ENCODE measurements at places on chromosomes 12 and 14.

GRCh38 chr14:23382276-23382675 is 5.4 kb downstream of the CMTM5 start:
- no peak for DNase-seq

DNA sequence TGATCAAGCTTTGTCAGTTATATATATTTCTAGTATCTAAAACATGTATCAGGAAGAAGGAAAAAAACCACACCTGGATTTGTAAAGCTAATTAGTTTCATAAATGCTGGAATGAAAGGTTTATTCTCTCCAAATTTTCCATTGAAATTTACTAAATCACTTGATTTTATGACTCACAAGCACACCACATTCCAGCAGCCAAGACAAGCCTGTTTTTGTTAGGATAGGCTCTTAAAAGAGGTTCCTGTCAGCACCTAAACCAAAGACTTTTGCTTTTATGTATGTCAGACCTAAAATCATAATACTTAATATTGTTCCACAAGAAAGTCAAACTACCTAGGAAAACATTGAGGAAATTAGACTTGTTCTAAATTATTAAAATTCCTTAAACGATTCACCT is 85.3 kb upstream of the PAWR start:
- DNase-seq = no peak

DNA sequence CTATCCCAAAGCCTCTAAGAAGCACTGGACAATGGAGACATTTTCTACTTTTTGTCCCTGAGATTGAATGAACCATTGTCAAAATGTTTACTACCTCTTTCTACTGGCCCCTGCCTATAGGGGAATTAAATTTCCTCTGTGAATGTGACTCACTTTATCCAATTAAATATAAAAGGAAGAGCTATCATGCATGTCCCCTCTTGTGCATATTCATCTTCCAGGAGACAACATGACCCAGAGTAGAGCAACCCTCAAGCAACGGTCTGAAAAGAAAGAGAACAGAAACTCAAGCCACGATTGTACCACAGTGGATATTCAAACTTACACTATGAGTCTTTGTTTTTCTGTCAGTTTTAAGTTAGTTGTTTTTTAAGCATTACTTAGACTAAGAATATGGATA is 938.4 kb upstream of the ATXN7L3B start:
- DNase-seq = no peak

- peak; percentile 77 for DNase-seq
Observed at GRCh38 chr12:124917135-124917840, 2.8 kb upstream of the UBC start.

DNA sequence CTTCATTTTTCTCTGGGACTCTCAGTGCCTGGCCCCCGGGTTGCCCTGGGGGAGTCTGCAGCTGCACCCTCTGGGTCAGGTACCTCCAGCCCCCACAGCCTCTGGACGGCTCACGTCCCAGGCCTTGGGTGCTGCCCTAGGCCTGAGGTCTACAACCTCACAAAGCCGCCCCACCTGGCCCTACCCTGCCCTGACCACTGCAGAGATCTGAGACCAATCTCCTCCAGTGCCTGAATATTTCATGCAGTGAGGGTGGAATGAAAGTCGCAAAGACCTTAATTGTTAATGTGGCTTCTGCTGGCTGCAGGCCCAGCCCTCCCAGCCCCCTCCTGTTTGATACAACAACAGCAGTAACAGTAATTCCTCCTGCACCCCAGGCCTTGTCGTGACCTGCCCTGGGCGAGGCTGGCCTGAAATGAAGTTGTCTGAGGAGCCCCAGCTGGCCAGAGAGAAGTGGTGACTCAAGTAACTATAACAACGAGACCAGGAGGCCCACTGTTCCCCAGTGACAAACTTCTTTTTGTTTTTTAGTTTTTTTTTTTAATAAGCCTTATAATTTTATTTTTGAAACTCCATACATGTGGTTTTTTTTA is 8.8 kb upstream of the CCDC85C start:
- DNase-seq = no peak

DNA sequence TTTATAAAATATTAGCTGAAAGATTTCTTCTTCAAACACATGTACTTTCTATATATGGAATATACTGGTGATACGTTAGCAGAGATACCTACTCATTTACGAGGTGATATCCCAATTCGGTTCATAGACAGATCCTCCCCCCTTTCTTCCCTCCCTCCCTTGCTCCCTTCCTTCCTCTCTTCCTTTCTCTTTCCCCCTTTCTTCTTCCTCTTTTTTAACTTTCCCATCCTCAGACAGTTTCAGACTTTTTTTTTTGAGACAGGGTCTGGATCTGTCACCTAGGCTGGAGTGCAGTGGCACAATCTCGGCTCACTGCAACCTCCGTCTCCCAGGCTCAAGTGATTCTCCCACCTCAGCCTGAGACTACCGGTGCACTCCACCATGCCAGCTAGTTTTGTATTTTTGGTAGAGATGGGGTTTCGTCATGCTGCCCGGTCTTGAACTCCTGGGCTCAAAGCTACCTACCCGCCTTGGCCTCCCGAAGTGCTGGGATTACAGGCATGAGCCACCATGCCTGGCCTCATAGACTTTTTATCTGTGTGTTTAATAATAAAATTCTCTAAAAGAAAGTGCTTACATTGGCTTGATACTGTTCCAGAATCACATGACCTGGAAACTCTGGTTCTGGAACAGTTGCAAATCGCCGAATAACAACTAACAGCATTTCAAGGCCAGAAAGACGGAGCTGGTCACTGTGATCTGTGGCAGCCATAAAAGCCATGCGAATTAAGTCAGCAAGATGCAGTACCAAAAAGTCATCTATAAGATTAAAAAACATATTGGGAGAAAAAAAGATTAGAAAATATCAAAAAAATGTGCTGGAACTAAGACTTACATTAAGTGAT is 99.2 kb downstream of the HEATR5A start:
- DNase-seq = no peak

DNA sequence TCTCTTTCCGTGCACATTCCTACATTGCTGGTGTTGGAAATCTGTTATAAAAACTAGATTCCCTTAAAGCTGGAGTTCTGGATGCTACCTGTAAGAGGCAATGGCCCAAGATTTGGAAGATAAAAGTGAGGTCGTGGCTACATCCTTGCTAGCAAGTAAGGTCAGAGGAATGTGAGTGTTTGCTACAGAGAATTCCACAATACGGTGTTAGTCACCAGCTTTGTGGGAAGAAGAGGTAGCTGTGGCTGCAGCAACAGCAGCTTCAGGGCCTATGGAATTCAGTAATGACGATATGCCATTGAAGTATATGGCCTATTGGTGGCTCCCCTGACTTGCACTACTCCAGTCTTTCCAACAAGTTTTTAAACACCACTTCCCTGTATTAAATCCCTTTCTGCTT is 227.7 kb upstream of the TMEM260 start:
- no peak for DNase-seq

All from stimulated activated CD8-positive, alpha-beta memory T cell treated with anti-CD3 and anti-CD28 coated beads, Interleukin-2, amount 100 ng/mL, for 1 hour (primary cell).